ENCODE measurements at places on chromosomes 2 and 18. TPM values are rescaled to one million over a fixed set of nuclear protein-coding genes. Genes with fewer than 3 reads are reported as not detected.
A peak's percentile ranks its signal among the peaks of the same experiment; 100 is the strongest.

UGT1A10 gene
- not detected for total RNA-seq

PCBP1 gene
- total RNA-seq, result 308 TPM

FBXO48 gene
- 2.3 TPM for total RNA-seq

ZAP70 gene
- total RNA-seq, result 8.8 TPM

KIF5C gene
- 0.47 TPM for total RNA-seq

GPR75 gene
- 3.2 TPM for total RNA-seq

ANKRD62 gene
- 0.27 TPM for total RNA-seq

DNA sequence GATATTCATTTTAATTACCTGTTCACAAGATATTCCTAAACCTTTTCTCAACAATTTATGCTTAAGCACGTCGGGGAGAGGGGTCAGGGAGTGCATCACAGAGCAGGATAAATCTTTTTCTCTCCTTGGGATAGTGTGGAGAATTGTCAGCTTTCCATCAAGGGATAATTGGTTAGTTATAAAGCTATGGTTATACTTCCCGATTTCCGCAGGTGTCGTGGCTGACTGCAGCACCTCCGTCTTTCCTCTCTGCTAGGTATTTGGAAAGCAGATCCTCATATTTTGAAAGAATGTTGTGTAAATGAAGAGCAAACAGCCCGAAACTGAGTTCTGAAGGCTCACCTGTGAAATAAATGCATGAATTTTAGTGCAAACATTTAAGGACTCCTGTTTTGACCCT is 778 bp downstream of the DYNC2LI1 start:
- no peak for DNase-seq
- H3K4me1 ChIP-seq, result peaks cover 11% of the 10 kb centered on the region
- H3K27ac ChIP-seq, result peak overlapping the region; percentile 87
- H3K4me3 ChIP-seq, result peak overlapping the region; percentile 72

DNA sequence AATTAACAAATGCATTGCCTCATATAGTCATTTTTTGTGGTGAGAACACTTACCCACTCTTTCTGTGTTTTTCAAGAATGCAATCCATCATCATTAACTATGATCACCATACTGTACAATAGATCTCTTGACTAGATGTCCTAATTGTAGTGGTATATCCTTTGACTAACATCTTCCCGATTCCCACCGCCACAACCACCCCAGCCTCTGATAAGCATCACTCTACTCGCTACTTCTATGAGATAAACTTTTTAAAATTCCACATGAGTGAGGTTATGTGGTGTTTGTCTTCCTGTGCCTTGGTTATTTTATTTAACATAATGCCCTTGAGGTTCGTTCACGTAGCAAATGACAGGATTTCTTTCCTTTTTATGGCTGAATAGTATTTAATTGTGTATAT is 6.6 kb downstream of the VWA3B start:
- no peak overlapping the region for H3K4me3 ChIP-seq
- H3K27me3 ChIP-seq, result no peaks in the 10 kb centered on the region
- H3K27ac ChIP-seq, result no peak overlapping the region
- H3K4me1 ChIP-seq, result peaks cover 18% of the 10 kb centered on the region
- no peak for DNase-seq
- H3K36me3 ChIP-seq, result no peaks in the 10 kb centered on the region

- no peaks in the 10 kb centered on the region for H3K4me1 ChIP-seq
- no peak for DNase-seq
- no peak overlapping the region for H3K4me3 ChIP-seq
- H3K27ac ChIP-seq, result no peak overlapping the region
Measured at GRCh38 chr2:235383272-235383843, 110.5 kb upstream of the AGAP1 start.

GRCh38 chr2:128217671-128218070 is 101.0 kb downstream of the HS6ST1 start:
- H3K4me1 ChIP-seq, result no peaks in the 10 kb centered on the region
- no peak overlapping the region for H3K27ac ChIP-seq
- DNase-seq, result no peak
- H3K36me3 ChIP-seq, result no peaks in the 10 kb centered on the region
- H3K4me3 ChIP-seq, result no peak overlapping the region
- no peaks in the 10 kb centered on the region for H3K27me3 ChIP-seq

GRCh38 chr2:142220901-142221300 is 90.1 kb upstream of the LRP1B start:
- H3K27me3 ChIP-seq, result no peaks in the 10 kb centered on the region
- no peak overlapping the region for H3K27ac ChIP-seq
- no peak for DNase-seq
- no peak overlapping the region for H3K4me3 ChIP-seq
- H3K4me1 ChIP-seq, result no peaks in the 10 kb centered on the region

GRCh38 chr18:34494359-34494696 is 215.8 kb upstream of the DTNA start:
- H3K27me3 ChIP-seq, result peaks cover 26% of the 10 kb centered on the region
- H3K27ac ChIP-seq, result no peak overlapping the region
- no peak for DNase-seq
- H3K4me1 ChIP-seq, result no peaks in the 10 kb centered on the region

DNA sequence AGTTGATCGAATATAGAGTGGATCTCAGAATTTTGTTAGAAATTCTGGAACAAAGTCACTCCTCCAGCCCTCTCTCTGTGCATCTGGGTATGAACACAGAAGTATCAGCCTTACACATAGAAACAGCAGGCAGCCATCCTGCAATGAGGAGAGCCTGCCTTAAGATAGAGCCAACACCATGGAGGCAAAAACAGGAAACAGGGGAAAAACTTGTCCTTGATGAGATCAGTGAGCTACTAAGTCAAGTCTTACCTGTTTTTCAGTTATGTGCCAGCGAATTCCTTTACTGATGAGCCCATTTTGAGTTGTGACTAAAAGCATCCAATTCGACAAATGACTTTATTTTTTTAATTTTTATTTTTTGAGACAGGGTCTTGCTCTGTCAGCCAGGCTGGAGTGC is 26.6 kb upstream of the MREG start:
- H3K27me3 ChIP-seq, result no peaks in the 10 kb centered on the region
- H3K4me3 ChIP-seq, result no peak overlapping the region
- H3K36me3 ChIP-seq, result peaks cover 63% of the 10 kb centered on the region
- H3K27ac ChIP-seq, result no peak overlapping the region
- no peak for DNase-seq

GRCh38 chr18:49016648-49017539 is 66.1 kb upstream of the SMAD7 start:
- no peak overlapping the region for H3K4me3 ChIP-seq
- H3K27me3 ChIP-seq, result no peaks in the 10 kb centered on the region
- DNase-seq, result peak; percentile 56

DNA sequence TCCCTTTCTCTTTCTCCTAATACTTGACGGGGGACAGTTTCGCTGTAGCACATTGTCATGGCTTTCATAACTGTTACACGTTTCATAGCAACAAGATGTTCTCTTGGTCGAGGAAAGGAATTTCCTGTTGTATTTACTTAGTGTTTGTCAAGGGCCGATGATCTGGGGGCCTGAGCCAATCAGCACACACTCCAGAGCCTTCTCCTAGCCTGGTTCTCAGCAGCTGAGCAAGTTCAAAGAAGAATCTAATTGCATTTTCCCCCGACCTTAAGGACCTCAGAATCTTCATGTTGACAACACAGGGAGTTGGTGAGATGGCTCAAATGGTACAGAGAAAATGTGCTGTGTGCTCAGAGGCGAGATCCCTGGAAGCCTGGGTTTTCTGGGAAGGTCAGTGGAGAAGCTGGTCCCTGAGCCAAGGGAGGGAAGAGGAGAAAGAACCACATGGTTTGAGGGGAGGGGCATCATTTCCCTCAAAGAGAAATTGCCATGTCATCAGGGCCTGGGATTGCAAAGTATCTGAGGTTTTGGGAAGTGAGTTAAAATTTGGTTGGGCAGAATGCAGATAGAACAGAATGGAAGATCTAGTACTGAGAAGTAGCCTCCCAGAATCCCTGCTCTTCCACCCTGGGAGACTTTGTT is 76.9 kb upstream of the AGAP1 start:
- H3K27ac ChIP-seq, result peak overlapping the region; percentile 76
- H3K36me3 ChIP-seq, result no peaks in the 10 kb centered on the region
- no peaks in the 10 kb centered on the region for H3K27me3 ChIP-seq
- peak; percentile 60 for DNase-seq

GRCh38 chr18:24459772-24460171 is 665 bp upstream of the HRH4 start:
- H3K27ac ChIP-seq, result no peak overlapping the region
- no peak for DNase-seq
- no peak overlapping the region for H3K4me3 ChIP-seq
- H3K27me3 ChIP-seq, result no peaks in the 10 kb centered on the region
- H3K4me1 ChIP-seq, result no peaks in the 10 kb centered on the region

- H3K4me3 ChIP-seq, result peak overlapping the region; percentile 30
- H3K27me3 ChIP-seq, result no peaks in the 10 kb centered on the region
- peak; percentile 81 for DNase-seq
Measured at GRCh38 chr2:239275044-239275685, 125.7 kb downstream of the HDAC4 start.

GRCh38 chr18:61602836-61603235 is 269.6 kb downstream of the CDH20 start:
- peaks cover 19% of the 10 kb centered on the region for H3K4me1 ChIP-seq
- H3K4me3 ChIP-seq, result no peak overlapping the region
- no peak overlapping the region for H3K27ac ChIP-seq
- H3K27me3 ChIP-seq, result no peaks in the 10 kb centered on the region

- H3K4me3 ChIP-seq, result peak within 1 kb of the TSS; percentile 94
- H3K4me1 ChIP-seq, result peaks cover 39% of the 10 kb centered on the region
- peak within 1 kb of the TSS; percentile 95 for H3K27ac ChIP-seq
- peak; percentile 99 for DNase-seq
Measured at GRCh38 chr18:56638232-56639103, at the start of gene TXNL1. TXNL1 (minus strand) TSS chr18:56638592; CDS start chr18:56638440, 152 bp downstream.

- no peak overlapping the region for H3K4me3 ChIP-seq
- H3K4me1 ChIP-seq, result peaks cover 29% of the 10 kb centered on the region
- no peaks in the 10 kb centered on the region for H3K27me3 ChIP-seq
- no peak for DNase-seq
- peak overlapping the region; percentile 25 for H3K27ac ChIP-seq
Measured at GRCh38 chr2:203021991-203022390, 7.3 kb downstream of the NBEAL1 start.

GRCh38 chr2:186919296-186919695 is 70.3 kb upstream of the ZSWIM2 start:
- H3K4me1 ChIP-seq, result no peaks in the 10 kb centered on the region
- H3K27ac ChIP-seq, result no peak overlapping the region
- DNase-seq, result no peak
- no peaks in the 10 kb centered on the region for H3K27me3 ChIP-seq

- H3K27me3 ChIP-seq, result no peaks in the 10 kb centered on the region
- no peak overlapping the region for H3K27ac ChIP-seq
- DNase-seq, result peak; percentile 72
- peaks cover 22% of the 10 kb centered on the region for H3K4me1 ChIP-seq
Measured at GRCh38 chr2:127398239-127398590, 10.4 kb upstream of the MAP3K2 start.
